ENCODE measurements at places on chromosomes 3 and 15.
A peak's percentile ranks its signal among the peaks of the same experiment; 100 is the strongest.

DNA sequence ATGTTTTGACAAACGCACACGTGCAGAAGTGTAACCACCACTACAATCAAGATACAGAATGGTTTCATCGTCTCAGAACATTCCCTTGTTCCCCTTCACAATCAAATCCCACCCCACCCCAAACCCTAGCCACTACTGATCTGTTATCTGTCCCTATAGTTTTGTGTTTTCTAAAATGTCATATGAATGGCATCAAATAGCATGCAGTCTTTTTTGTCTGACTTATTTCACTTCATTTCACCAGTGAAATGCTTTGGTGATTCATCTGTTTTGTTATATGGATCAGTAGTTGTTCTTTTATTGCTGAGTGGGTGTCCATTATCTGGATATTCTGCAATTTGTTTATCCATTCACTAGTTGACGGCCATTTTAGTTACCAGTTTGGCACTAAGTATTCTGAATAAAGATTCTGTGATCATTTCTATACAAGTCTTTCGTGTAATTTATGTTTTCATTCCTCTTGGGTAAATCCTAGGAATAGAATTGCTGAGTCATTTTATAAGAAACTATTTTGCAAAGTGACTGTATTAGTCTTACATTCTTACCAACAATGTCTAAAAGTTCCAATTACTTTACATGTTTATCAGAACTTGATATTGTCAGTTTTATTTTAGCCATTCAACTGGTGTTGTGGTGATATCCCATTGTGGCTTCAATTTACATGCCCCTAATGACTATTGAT is 232.8 kb downstream of the CLSTN2 start:
- no peak for DNase-seq

- DNase-seq = no peak
These were observed 58.7 kb downstream of the FOXB1 start for GRCh38 chr15:60062826-60063225.

DNA sequence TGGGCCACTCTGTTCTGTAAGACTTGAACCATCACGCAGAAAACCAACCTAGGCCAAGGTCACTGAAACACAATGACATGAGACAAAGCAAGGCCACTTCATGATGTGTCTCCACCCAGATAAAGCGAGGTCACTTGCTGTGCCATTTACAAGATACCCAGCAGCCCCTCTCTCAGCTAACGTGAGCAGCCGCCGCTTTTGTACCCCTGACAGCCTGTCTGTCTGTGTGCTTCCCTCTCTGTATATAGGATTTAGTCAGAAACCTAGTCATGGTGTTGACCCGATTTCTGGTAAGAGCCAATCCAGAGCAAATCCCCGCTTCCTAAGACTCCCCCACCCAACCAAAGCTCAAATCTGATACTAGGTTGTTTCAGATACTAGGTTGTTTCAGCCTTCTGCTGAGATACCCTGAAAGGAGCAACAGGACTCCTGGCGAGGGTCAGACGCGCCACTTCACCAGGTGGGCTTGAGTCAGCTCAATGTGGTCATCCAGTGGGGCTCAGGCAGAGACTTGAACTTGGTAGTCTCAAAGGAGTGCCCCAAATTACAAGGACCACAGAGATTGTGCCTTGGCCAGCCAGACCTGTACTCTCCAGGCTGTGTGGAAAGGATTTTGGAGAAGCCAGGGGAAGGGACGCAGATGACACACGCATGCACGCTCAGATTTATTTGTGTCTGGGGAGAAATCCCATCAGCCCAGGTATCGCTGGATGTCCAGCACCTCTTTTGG is 3.1 kb upstream of the ZXDC start:
- no peak for DNase-seq

DNA sequence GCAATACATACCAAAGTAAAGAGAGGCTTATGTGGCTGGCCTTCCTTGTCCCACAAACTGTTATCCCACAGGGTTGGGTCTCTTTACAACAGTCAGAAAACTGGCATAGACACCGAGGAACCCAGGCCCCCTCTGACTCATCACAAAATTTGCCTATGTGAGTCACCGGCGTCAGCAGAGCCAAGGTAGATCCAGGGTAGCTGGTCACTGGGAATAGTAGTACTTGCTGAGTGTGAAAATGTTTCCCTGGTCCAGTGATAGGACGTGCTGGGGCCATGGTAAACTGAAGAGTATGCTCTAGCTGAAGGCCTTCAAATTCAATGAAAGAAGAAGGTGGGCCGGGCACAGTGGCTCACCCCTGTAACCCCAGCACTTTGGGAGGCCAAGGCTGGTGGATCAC is 27.1 kb upstream of the SKIL start:
- DNase-seq = no peak

DNA sequence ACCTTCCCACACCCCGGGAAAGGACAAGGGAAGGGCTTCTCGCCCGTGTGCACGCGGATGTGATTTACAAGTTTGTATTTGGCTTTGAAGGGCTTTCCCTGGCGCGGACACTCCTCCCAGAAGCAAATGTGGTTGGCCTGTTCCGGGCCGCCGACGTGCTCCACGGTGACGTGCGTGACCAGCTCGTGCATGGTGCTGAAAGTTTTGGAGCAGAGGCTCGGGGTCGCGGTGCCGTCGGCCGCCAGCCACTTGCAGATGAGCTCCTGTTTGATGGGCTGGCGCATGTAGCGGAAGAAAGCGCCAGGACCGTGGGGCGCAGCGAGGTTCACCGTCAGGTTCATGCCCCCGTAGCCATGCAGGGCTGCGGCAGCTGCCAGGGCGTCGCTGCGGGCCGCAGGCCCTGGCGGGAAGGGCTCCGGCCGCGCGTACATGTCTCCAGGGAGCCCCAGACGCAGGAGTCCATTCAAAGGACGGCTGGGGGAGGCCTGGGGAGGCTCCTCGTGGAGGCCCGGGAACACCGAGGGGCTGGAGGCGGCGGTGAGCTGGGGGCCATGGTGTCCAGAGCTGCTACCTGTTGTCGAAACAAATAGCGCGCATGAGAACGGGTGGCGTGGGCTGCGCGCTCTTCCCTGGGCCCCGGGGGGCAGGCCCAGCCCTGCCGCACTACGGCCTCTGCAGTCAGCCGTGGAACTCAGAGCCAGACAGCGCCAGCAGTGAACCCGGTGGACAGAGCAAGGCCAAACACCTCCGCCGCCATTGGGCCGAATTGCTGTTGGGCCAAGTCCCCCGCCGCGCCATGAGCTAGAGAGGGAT is 10.2 kb downstream of the ZIC4 start:
- DNase-seq = no peak

DNA sequence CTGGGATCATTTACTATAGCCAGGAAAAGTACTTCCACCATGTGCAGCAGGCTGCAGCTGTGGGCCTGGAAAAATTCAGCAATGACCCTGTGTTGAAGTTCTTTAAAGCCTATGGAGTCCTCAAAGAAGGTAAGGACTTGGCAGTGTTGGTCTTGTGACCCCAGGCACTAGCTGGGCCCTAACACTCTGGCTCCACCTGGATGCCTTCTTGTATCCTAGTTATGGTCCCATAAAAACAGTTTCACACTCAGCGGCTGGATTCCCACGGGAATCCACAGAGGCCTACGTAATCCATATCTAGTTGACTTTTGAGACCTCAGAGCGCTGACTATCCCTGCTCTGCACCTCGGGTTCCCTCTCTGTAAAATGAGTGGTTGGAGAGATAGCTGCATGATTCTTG is 1.6 kb downstream of the TTC21A start:
- DNase-seq = no peak

- no peak for DNase-seq
These were observed 118.7 kb downstream of the RPL22L1 start for GRCh38 chr3:170751083-170751898.

DNA sequence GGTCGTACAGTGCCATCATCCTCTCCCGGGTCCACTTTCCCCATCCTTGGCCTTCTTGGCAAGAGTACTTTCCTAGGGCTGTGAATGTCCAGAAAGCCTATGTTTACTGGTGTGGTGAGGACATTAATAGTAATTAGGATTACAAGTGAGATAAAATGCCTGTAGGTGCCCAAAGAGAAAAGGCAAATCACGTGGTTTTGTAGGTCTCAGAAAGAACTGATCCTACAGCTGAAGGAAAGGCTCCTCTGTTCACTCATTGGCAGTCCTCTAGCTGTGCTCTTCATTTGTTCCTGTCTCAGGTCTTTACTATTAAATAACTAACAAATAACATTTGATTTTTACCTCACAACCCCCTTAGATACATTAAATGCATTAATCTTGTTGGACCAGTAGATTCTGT is 220.1 kb upstream of the CBLB start:
- DNase-seq = no peak

DNA sequence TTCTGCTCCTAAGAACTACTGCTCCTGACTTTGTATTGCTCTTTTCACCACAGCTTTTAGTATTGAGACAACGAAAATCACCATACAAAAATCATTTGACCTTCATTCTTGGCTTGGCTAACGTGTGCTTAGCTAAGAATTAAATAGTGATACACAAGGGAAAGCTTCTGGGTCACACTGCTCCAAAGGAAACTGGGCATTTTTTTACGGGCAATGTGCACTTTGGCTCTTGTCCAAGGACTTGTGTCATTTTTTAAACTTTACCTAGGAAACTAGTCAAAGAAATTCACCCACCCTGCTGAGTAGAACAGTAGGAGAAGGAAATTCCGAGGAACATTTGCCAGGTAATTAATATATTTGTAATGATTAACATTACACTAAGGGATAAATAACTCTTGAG is 19.8 kb downstream of the WDR72 start:
- DNase-seq = no peak

DNA sequence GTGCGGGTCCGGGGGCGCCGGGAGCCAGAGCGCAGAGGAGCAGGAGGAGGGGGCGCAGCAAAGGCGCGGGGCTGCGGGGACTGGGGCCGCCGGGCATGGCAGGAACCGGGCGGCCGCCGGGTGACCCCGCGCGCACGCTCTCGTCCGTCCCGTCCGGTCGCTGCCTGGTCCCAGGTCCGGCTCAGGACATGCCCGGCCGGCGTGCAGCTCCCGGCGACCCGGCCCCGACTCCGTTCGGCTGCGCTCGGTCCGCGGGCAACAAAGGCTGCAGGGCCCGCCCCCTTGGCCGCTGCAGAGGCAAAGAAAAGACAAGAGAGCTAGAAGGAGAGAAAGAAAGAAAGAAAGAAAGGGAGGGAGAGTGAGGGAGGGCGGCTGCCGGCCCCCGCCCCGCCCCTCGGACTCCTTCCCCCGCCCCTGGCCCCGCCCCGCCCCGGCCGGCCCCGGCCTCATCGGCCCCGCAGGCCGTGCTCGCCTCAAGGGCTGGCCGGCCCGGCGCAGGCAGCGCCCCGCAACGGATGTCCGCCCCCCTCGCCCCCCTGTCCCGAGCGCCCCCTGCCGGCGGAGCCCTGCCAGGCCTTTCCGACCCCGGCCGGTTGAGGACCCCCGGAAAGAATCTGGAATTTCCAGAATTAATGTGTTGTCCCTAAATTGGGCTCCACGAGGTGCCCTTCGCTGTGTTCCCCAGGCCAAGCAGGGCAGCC is at the start of gene ADAMTS7:
ADAMTS7 (minus strand) TSS at position 341 of the 701 bp plus-strand sequence; CDS start at position 97, 244 bp downstream.
- peak; percentile 32 for DNase-seq

GRCh38 chr3:120203016-120203415 is 82.0 kb downstream of the GPR156 start:
- DNase-seq = no peak

DNA sequence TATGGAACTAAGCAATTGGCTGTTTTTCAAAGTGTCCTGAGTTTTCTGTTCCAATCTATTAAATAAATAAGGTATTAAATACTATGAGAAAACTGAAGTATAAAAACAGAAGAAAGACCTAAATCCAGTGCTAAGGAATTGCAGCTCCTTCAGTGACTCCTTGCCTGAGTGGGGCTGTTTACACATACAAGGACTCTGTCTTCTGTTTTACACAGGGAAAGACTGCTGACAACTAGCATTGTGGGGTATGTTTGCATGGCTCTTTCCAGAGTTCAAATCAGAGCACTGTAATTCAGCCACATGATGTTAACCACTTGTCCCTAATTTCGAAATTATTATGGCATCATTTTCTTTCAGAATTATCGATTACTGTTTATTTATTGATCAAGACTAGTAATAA is 31.3 kb upstream of the MEIS2 start:
- DNase-seq = no peak

- DNase-seq = no peak
These were observed 189.4 kb downstream of the FEZF2 start for GRCh38 chr3:62183969-62184368.

DNA sequence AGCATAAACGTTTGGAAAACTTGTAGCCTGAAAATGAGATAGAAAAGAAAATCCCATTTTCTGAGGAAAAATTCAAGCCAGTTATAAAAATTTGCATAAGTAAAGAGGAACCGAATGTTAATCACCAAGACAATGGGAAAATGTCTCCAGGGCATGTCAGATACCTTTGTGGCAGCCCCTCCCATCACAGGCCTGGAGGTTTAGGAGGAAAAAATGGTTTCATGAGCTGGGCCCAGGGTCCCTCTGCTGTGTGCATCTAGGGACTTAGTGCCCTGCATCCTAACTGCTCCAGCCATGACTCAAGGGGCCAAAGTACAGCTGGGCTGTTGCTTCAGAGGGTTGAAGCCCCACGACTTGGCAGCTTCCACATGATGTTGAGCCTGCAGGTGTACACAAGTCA is 153.1 kb downstream of the TAFA4 start:
- DNase-seq = no peak

GRCh38 chr15:36617529-36618196 is 38.2 kb downstream of the CDIN1 start:
- no peak for DNase-seq

GRCh38 chr3:107578523-107578922 is 55.8 kb downstream of the BBX start:
- DNase-seq = no peak

DNA sequence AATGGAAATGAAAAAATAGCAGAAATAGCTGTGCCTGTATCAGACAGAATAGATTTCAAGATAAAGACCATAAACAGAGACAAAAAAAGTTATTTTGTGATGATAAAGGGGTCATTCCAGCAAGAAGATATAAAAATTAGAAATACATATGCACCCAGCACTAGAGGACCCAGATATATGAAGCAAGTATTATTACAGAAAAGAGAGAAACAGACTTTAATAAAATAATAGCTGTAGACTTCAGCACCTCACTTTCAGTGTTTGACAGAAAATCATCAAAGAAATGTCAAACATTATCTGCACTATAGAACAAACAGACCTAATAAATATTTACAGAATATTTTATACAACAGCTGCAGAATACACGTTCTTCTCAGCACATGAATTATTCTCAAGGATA is 783.7 kb downstream of the PLOD2 start:
- DNase-seq = no peak

DNA sequence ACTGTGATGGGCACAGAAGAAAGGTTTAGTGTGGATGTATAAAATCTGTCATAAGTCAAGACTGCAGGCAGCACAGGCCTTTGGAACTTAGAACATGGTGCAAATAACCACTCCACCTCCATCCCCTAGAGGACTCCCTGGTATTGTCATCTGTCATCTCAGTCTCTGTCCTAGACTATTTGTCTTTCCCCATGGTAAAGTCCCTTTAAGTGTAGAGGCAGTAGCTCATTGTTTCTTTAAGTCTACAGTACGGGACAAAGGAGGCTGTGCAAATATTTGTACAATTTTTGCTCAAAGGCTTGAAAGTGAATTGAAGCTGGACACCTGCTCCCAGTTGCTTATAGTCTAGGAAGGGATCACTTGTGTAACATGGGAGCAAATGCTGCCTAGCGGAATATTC is 3.2 kb upstream of the PXYLP1 start:
- DNase-seq = no peak

- DNase-seq = peak; percentile 22
These were observed at the start of gene CCDC39 for GRCh38 chr3:180679178-180680096. Gene CCDC39 (minus strand): TSS chr3:180679489. CDS start chr3:180679380, 109 bp downstream.

- DNase-seq = no peak
These were observed 24.7 kb downstream of the GXYLT2 start for GRCh38 chr3:72912532-72912931.
